ENCODE measurements at places on chromosomes 5 and 9.

DNA sequence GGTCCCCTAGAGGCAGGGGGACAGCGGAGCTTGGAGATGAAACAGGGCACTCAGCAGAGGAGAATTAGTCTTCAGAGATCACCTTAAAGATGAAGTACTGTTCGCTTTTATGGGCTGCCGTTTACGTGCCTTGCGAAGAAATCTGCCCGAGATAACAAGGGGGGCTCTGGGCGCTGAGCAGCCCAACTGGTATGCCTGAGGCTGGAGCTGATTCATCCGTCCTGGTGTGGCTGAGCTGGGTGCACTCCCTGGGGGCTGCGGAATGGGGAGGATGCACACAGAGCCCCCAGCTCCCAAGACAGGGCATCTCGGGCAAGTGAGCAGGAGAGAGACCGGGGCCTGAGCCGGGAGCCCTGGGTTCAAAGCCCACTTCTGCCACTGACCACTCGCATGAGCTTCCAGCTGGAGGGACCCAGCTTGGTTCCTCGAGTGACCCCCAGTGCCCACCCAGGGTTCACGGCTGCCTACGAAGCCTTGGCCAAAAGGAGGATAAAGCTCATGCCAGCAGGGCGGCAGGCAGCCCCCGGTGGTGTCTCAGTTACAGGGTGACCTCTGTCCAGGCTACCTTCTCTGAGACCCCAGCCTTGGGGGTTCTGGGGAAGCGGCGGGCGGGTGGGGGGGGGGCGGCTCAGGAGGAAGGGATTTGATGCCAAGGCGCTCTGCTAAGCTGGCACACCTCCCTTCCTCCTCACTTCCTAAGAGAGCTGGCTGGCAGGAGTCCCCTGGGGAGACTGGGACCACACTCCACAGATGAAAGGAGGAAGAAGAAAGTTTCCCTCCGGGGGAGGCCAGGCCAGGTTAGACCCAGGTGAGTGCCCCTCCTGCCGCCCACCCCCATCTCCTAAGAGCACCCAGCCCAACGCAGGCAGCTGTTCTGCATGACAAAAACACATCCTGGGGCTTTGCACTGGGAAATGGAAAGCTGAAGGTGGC, 5.7 kb downstream of the FIBCD1 start:
- DNase-seq = no peak

GRCh38 chr9:136372561-136373299, 739 bp downstream of the CARD9 start:
- DNase-seq = no peak

DNA sequence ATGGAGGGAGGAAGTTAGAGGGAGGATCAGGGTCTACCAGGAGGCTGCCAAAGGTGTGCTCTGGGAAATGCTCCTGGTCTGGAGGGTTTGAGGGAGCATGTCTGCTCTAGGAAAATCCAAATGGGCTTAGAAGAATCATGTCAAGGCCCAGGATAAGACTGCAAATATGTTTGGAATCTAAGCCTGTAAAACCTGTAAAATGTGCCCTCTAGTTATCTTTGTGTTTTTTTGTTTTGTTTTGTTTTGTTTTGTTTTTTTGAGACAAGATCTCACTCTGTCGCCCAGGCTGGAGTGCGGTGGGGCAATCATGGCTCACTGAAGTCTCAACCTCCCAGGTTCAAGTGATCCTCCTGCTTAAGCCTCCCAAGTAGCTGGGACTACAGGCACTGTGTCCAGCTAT, 135.4 kb downstream of the FGF1 start:
- no peak for DNase-seq

DNA sequence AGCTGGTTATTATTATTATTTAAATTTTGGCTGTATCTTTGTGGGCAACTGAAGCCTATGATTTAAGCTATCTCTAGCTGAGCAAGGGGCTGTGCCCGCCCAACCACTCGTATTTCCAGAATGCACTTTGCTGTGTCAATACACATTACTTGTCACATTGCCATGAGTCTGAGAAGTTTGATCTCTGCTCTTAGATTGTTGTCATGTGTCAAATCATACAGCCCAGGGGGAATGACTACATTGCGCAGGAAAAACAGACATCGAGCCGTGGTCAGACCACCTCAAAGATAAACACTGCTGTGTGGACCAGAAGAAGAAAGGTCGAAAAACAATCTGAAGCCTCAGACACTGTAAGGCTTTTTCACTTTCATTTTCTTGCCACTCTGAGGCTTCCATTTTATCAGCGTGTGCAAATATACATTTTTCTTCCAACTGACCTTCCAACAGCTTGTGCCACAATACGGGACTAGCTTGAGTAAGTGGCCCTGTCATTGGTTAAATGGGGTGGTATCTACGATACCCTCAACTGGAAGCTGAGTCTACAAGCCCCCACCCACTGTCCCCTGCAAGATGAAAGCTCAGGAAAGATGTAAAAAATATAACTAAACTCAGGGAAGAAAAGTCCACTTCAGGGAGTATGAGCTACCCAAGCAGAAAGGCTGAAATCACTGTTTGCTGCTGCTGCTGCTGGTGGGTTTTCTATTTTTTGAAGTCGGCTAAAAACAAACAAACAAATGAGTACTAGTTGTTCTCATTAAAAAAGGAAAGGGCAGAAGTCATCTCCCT, 603.0 kb downstream of the BNC2 start:
- no peak for DNase-seq

DNA sequence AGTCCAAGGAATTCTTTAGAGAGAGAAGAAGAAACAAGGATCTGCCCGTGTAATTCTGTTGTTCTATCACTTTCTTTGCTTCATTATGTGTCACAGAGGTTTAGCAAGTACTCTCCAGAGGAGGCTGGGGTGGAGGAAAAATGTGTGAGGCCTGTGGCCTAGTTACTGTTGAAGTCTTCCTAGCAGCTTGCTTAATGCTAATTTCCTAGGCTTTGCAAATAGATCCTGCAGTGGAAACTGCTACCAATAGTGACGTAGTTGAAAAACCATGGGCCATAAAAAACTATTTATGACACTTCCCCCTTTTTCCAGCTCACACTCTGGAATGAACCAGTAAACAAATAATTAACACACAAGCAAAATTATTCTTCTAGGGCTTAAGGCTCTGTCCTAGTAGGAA, 27.0 kb upstream of the C9orf72 start:
- DNase-seq = no peak
